ENCODE measurements at places on chromosomes 5 and 9. TPM values are rescaled to one million over a fixed set of nuclear protein-coding genes. Genes with fewer than 3 reads are reported as not detected.

DNA sequence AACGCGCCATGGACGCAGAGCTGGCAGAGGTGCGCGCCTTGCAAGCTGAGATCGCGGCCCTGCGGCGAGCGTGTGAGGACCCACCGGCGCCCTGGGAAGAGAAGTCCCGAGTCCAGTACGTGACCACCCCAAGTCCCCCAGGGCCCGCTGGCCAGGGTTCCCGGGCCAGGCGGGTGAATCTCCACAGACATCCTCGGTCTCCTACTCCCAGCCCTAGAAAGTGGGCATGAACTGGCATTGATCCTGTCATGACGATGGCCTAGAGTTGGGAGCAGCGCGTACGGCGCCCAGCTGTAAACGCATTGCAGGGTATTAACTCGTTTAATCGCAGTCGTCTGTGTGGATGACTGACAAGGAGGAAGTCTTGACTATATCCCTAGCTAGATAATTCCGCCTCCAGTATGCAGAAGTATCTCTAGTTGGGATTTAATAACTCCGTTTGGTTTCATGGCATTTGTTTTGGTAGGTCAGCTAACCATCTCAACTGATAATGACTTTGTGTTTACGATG, 293 bp downstream of the CENPP start:
- no peak for DNase-seq

- DNase-seq: no peak
Measured at GRCh38 chr5:9782826-9783560, 152.8 kb upstream of the TAS2R1 start.

DNA sequence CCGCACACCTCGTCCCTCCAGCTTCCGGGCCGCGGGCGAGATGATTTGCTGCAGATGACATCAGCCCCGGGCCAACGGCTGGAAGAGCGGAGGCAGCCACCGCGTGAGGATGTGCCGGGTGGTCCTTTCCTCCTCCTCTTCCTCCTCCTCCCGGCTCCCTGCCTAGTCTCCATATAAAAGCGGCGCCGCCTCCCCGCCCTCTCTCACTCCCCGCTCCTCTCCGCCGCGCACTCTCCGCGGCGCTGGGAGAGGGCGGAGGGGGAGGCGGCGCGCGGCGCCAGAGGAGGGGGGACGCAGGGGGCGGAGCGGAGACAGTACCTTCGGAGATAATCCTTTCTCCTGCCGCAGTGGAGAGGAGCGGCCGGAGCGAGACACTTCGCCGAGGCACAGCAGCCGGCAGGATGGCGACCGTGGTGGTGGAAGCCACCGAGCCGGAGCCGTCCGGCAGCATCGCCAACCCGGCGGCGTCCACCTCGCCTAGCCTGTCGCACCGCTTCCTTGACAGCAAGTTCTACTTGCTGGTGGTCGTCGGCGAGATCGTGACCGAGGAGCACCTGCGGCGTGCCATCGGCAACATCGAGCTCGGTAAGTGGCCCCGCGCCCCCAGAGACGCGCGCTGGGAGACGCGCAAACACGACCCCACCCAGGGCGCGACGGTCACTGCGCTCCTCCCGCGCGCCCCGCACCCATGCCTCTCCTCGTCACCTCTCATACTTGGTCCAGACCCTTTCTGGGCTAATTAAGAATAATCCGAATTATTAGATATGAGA, at the start of gene MAP1B:
MAP1B (plus strand) TSS at position 345 of the 770 bp plus-strand sequence; CDS start at position 402, 57 bp downstream.
- DNase-seq: peak; percentile 77

Gene FAM153A
- 0.75 TPM for polyA plus RNA-seq

Gene LECT2
- 5.2 TPM for polyA plus RNA-seq

Gene OR1N2
- not detected for polyA plus RNA-seq
